Pancreas (tissue), 10 donors: ENCODE measurements at places on chromosomes 13 and 19.

GRCh38 chr13:44692173-44692713 lies 116.1 kb upstream of the TSC22D1 start:
- H3K4me3 ChIP-seq = no peak overlapping the region
- DNase-seq = no peak
- no peak overlapping the region for H3K27ac ChIP-seq
- no peaks in the 10 kb centered on the region for H3K4me1 ChIP-seq
- no peaks in the 10 kb centered on the region for H3K36me3 ChIP-seq

- H3K36me3 ChIP-seq = no peaks in the 10 kb centered on the region
- no peaks in the 10 kb centered on the region for H3K4me1 ChIP-seq
- peak within 1 kb of the TSS; percentile 67 for H3K27ac ChIP-seq
- H3K4me3 ChIP-seq = peak within 1 kb of the TSS; percentile 95
- no peaks in the 10 kb centered on the region for H3K27me3 ChIP-seq
Observed at GRCh38 chr19:46745521-46746280, at the start of gene FKRP. FKRP (plus strand) TSS chr19:46746057; CDS start chr19:46755451, 9,394 bp downstream.

GRCh38 chr13:104868806-104869205 lies 1666.7 kb downstream of the EFNB2 start:
- no peak overlapping the region for H3K4me3 ChIP-seq
- no peaks in the 10 kb centered on the region for H3K4me1 ChIP-seq
- H3K27me3 ChIP-seq = no peaks in the 10 kb centered on the region
- no peaks in the 10 kb centered on the region for H3K36me3 ChIP-seq
- no peak overlapping the region for H3K27ac ChIP-seq

- no peak overlapping the region for H3K4me3 ChIP-seq
- no peak for DNase-seq
- H3K4me1 ChIP-seq = no peaks in the 10 kb centered on the region
- no peaks in the 10 kb centered on the region for H3K36me3 ChIP-seq
Observed at GRCh38 chr13:46909042-46909441, 12.2 kb upstream of the HTR2A start.

- H3K36me3 ChIP-seq = no peaks in the 10 kb centered on the region
- H3K27ac ChIP-seq = no peak overlapping the region
- DNase-seq = no peak
- no peak overlapping the region for H3K4me3 ChIP-seq
- H3K4me1 ChIP-seq = no peaks in the 10 kb centered on the region
Observed at GRCh38 chr13:21925720-21926119, 254.8 kb downstream of the FGF9 start.

GRCh38 chr13:83563499-83563898 lies 318.8 kb downstream of the SLITRK1 start:
- H3K27me3 ChIP-seq = no peaks in the 10 kb centered on the region
- no peak overlapping the region for H3K27ac ChIP-seq
- no peaks in the 10 kb centered on the region for H3K36me3 ChIP-seq
- no peaks in the 10 kb centered on the region for H3K4me1 ChIP-seq

DNA sequence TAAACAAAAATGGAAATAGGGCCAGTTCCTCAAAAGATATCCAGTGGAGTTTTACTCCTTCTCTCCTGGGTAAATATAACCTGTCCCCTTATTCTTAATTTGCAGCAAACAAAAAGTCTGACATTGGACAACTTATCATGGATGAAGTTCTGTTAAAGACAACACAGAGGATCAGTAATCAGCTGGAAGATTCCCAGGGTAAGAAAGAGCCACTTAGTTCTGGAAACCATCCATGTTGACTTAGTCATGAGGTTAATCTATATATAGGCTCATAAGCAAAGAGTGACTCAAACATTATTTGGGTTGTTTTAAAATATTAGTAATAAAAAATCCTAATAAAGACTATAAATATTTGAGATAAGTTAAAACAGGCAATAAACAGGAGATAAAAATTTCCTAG lies 40.5 kb upstream of the EBPL start:
- H3K4me1 ChIP-seq = peaks cover 15% of the 10 kb centered on the region
- H3K27ac ChIP-seq = no peak overlapping the region
- H3K36me3 ChIP-seq = no peaks in the 10 kb centered on the region
- no peak for DNase-seq
- H3K4me3 ChIP-seq = no peak overlapping the region
